GM19239 (cell line): ENCODE measurements at places on chromosomes 3 and 15.

DNA sequence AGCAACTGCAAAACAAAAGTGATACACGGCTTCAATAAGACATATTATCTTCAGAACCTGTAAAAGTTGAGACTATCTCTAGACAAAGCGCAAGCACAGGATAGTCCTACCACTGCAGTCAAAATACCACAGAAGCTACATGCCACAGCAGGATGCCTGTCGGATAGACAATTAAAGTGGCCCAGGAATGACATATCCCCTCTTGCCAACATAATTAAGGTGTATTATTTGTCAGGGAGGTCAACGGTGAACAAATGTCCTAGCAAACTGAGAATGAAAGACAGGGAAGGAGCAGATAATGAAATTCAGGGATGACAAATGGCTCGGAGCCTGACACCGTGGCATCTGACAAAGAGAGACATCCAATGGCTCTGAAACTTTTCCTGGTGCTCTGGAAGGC is 185.7 kb downstream of the MECOM start:
- no peak for DNase-seq

DNA sequence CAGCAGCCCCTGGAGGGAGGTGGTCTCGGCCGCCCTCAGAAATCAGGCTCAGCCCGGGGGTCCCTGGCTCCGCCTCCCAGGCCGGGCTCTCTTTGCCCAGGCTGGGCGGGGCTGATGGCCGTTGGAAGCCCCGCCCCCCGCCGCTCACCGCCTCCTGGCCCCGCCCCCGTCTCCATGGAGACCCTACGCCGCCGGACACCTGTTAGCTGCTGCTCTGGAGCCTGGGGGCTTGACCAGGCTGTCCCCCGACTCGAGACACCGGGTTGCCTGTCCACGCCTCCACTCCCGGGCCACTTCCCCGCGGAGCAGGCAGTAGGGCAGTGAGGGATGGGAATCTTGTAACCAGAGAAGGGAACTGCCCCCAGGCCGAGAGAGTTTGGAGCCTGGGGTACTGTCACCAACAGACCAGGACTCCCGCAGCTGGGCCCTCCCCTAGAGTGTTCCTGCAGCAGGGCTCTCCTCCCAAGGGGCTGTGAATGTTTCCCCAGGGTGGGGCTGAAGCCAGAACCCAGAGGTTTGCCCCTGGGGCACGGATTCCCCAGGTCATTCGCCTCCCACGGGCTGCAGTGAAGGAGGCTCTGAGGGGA is 27.8 kb upstream of the RPL32 start:
- peak; percentile 67 for DNase-seq

- DNase-seq, result no peak
Measured at GRCh38 chr15:75694241-75695182, 18.1 kb downstream of the CSPG4 start.

GRCh38 chr15:38991126-38991525 is 426.5 kb upstream of the RASGRP1 start:
- DNase-seq, result no peak

DNA sequence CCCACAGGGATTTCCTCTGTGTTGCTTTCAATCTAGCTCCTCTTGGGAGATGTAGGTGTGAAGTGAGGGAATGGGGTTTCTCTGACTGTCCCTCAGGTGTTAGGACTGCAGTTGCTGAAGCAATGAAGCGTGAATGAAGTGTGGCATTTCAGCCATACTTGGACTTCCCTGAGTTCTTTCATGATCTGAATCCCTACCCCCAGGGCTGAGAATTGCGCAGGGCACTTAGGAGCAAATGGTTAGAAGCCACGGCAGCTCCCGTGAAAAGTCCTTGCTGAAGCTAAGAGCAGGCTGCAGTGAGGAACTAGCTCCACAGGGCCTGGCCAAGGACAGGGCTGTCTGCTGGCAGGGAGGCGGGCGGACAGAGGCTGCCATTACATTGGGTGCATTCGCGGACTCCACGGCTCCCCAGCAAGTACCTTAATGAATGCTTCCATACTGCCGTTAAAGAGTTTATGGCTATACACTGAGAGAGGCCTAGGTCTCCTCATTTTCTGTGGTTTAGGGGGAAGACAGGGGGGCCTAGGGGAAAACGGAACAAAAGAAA is 69.0 kb upstream of the RAD18 start:
- DNase-seq, result no peak
